ENCODE measurements at places on chromosomes 6 and 20.

DNA sequence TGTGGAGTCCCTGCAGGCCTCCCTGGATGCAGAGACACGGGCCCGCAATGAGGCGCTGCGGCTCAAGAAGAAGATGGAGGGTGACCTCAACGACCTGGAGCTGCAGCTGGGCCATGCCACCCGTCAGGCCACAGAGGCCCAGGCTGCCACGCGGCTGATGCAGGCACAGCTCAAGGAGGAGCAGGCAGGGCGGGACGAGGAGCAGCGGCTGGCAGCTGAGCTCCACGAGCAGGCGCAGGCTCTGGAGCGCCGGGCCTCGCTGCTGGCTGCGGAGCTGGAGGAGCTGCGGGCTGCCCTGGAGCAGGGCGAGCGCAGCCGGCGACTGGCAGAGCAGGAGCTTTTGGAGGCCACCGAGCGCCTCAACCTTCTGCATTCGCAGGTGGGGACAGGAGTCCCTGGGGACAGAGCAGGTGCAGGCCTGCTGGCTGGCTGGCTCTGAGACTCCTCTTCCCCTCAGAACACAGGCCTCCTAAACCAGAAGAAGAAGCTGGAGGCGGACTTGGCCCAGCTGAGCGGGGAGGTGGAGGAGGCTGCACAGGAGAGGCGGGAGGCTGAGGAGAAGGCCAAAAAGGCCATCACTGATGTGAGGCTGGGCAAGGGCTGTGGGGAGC, 44.7 kb downstream of the MYH7B start:
- DNase-seq = no peak

- DNase-seq = no peak
Observed at GRCh38 chr6:169227116-169227515, 26.5 kb downstream of the THBS2 start.

GRCh38 chr20:10065154-10065833, 30.5 kb downstream of the ANKEF1 start:
- DNase-seq = no peak

DNA sequence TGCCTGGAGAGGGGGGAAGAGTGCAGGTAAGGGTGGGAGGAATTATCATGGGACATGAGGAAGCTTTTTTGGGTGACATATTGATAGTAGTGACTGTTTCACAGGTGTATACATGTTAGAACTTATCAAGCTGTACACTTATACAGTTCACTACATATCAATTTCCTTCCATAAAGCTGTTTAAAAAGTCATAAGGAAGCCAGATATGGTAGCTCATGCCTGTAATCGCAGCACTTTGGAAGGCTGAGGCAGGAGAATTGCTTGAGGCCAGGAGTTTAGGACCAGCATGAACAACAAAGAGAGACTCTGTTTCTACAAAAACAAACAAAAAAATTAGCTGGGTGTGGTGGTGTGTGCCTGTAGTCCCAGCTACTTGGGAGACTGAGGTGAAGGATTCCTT, 21.7 kb downstream of the ZSCAN12 start:
- no peak for DNase-seq

GRCh38 chr6:158640519-158640918, 4.0 kb downstream of the DYNLT1 start:
- no peak for DNase-seq
